ENCODE measurements at places on chromosomes 4 and X. TPM values are rescaled to one million over a fixed set of nuclear protein-coding genes. Genes with fewer than 3 reads are reported as not detected.
A peak's percentile ranks its signal among the peaks of the same experiment; 100 is the strongest.

GPRIN3 gene
- 7.4 TPM for total RNA-seq

FRMD7 gene
- total RNA-seq: 0.07 TPM

GPR143 gene
- total RNA-seq: not detected

CBLL2 gene
- total RNA-seq: not detected

CACNA1F gene
- total RNA-seq: 0.47 TPM

NAA11 gene
- total RNA-seq: not detected

TRIML2 gene
- total RNA-seq: not detected

DNA sequence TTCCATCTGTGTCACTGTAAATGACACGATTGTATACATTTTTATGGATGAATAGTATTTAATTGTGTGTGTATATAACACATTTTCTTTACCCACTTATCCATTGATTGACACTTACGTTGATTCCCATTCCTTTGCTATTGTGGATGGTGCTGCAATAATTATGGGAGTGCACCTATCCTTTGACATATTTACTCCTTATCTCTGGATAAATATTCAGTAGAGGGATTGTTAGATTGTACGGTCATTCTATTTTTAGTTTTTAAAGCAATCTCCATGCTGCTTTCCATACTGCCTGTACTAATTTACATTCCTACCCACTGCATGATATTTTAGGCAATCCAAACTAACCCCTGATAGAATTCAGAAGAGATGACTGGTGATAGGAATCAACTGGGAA, 980.1 kb downstream of the FSTL5 start:
- DNase-seq: no peak

GRCh38 chr4:7893539-7893938, 46.1 kb downstream of the AFAP1 start:
- DNase-seq: no peak

GRCh38 chr4:123783921-123784320, 387.3 kb downstream of the SPRY1 start:
- DNase-seq: no peak

GRCh38 chr4:11624370-11624769, 195.7 kb upstream of the HS3ST1 start:
- DNase-seq: no peak

- DNase-seq: no peak
Observed at GRCh38 chr4:182616476-182616875, 300.7 kb downstream of the DCTD start.

DNA sequence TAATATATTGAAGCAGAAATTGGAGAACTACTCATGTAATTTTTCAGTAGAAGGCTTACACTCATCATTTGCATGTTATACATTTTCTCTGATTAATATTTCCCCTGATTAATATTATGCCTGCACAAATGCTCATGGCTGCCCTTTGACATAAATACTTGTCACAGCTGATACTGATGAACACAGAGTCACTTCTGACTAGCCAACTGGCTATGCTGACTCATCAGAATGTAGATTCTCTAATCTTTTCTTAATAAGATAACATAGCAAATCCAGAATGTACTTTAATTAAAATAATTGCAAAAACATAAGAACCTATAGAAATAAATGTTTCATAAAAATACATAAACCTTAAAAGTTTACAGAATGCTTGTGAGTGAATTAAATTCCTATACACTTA, 52.4 kb upstream of the C4orf54 start:
- no peak for DNase-seq

GRCh38 chrX:42996861-42997260, 218.9 kb upstream of the PPP1R2C start:
- no peak for DNase-seq

GRCh38 chrX:153564047-153564606, 34.8 kb downstream of the CCNQ start:
- DNase-seq: peak; percentile 57

DNA sequence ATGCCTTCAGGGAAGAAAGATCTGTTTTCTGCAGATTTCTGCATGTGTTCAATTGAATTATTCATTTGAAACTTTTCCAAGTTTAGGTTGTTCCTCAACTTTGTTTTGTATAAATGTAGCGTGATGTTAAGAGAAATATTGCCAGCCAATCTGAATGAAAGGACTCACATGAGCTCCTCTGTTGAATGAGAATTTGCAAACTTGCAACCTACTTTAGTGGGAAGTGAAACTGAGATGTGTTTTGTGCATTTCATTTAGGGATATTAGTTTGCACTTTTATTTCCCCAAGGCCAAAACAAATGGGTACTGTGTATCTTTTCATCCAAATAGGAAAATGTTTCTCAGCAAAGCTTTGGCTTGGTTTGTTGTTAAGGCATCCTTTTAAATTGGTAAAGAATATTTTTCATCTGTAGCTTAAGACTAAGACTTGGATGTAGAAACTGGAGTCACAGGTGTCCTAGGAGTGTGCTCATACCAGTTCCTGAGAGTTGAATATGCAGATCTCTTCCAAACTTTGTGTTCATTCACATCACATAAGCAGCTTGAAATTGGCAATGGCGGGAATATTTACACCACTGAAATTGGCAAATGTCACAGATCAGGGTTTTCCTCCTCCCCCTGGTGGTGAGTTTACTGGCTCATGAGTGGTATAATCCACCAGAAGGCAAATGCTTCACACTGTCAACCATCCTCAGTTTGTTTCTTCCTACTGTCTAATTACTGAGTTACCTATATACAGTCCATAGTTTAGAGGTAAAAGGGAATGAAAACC, 193.6 kb upstream of the BANK1 start:
- DNase-seq: no peak

- DNase-seq: no peak
Observed at GRCh38 chr4:33057736-33058135, 2337.6 kb downstream of the PCDH7 start.

- DNase-seq: no peak
Observed at GRCh38 chr4:83582289-83582785, 46.4 kb downstream of the GPAT3 start.

DNA sequence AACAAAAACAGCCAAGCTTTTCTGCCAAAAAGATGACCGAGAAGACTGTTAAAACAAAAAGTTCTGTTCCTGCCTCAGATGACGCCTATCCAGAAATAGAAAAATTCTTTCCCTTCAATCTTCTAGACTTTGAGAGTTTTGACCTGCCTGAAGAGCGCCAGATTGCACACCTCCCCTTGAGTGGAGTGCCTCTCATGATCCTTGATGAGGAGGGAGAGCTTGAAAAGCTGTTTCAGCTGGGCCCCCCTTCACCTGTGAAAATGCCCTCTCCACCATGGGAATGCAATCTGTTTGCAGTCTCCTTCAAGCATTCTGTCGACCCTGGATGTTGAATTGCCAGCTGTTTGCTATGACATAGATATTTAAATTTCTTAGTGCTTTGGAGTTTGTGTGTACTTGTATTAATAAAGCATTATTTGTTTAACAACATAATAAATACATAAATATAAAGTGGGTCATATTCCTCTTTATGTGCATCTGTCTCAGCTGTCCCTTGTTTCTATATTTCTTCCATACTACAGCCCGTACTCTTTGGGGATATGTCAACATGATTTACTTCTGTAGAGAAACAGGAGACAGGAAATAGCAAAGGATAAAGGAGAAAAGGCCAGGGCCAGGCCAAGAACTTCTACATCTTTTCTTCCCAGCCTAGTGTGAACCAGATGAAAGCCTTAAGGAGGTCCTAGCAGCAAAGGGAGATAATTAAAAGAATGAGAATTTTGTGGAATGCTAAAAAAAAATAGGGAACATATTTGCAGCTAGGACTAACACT, 667 bp downstream of the PTTG2 start:
- no peak for DNase-seq

DNA sequence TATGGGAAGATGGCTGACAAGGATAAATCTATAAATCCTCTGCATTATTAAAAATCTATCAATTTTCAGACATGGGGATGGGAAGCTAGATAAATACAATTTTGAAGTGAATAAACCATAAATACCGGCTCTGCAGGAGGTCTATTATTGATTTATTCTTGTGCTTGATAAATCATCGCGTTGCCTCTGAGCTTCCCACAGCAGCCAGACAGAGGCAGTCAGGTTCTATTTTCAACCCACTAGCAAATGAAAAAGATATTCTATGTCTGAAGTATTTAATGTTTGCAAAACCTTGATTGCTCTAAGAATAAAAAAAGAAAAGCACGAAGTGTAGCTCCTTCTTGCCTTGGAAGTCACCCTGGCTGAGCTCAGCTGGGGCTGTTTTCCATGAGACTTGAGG, 216.2 kb downstream of the DHRSX start:
- DNase-seq: no peak

- DNase-seq: no peak
Observed at GRCh38 chr4:22427675-22428074, 88.2 kb downstream of the ADGRA3 start.

DNA sequence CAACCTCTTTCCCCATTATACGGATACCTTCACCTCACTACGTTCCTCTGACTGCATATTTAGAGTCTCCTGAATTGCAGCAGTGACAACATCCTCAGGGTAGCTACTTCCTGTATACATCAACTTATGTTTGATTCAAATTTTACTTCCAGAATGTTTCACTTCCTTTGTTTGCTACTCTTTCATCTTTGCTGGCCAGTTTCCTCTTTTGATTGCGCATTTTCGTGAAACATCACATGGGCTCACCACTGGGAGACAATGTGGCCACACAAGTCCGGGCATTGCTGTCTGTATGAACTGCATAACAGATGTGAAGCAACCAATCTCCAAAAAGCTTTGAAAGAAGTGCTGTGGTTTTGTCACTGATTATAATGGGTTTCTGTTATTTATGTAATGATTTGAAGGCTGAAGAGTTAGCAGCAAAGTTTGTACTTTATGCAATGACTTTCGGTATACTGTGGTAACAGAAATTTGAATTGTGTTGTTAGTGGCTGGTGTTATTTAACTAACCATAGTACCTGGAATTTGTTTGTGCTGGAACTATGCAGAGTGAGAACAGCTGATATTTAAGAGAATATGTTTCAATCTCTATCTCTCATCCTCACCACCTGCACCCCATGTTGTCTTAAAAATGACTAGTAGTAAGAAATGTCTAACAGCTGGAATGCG, 7.4 kb downstream of the SNCA start:
- peak; percentile 29 for DNase-seq

DNA sequence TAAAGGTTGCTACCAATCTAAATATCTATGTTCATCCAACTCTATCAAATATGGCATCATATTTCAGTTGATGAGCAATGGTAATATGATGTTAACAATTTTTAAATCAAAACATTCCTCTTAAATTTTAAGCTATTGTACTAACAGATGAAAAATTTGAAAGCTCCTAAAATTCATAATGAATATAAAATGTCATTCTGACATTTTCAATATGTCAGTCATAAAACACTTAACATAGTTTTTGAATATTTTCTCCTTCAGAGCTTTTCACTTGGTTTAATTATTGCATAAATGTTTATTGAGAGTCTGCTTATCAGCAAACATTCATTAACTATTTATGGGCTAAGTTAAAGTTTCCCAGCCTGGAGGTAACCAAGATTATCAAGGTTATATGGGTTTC, 11.8 kb downstream of the ARSJ start:
- no peak for DNase-seq

- DNase-seq: no peak
Observed at GRCh38 chrX:119755981-119756533, 2.3 kb upstream of the SOWAHD start.
